ENCODE measurements at places on chromosomes 12 and 14.

GRCh38 chr12:102415515-102415914, 64.8 kb downstream of the IGF1 start:
- no peak for DNase-seq

DNA sequence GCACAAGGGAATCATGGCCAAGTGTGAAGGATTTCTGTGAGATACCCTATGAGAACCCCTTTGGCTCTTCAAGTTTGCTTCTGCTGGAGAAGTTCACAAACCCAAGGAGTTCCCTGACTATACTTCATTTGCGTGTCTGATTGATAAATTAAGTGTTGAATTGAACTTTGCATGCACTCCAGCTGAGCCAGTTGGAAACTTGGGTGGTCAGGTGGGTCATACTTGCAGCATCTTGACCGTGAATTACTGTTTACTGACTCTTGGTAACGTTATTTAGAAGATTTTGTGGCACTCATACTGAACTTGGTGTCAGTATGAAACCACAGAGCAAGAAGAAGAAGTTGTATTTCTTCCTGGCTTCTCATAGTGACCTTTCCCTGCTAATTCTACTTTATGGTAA, 77.5 kb downstream of the TGFB3 start:
- DNase-seq = no peak

DNA sequence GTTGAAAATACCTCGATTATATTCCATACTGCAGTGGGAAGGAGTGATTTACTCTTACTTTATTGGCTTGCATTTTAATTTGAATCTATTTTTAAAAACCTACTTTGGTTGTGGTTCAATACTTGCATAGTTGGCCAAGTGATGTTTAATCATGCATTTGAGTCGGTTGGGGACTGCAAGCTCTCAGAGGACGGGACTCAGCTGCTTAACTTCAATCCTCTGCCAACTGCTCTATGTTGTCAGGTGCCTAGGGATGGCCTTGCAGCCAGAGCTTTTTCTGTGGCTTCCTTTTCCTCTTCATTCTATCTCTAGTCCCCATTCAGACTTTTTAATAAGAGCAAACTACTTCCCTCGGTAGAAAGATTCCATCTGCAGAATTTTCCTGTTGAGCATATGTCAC, 53.4 kb upstream of the KRR1 start:
- DNase-seq = no peak

- no peak for DNase-seq
These were observed 50.1 kb downstream of the PHLDA1 start for GRCh38 chr12:75981247-75982168.

GRCh38 chr12:92035477-92035876, 110.2 kb downstream of the BTG1 start:
- no peak for DNase-seq

DNA sequence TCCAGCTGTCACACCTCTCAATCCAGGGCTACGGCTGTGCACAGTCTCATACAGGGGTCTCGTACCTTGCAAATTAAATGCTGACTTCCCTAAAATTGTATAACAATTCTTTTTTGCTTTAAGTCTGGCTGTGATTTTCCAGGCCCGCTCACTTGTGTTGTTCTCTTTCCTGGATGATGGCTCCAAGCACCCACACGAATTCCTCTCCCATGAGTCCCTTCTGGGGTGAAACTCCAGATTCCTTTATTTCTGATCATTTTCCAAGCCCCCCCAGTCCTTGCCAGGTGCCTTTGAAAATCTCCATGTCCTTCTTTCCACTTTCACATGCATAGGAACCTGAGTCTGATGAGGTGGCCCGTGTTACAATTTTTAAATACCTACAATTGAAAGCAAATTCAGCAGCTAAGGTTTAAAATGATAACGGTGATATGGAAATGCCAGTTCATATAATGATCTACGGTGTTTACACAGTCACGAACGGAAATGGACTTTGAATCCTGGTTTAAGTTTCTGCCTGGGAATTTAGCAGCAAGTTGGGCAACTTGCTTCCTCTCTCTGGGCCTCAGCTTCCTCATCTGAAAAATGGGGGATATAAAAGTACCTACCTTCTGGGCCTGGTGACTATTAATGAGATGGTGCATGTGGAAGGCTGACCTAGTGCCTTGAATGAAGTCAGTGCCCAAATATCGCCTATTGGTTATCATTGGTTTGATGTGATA, 85.5 kb downstream of the STAB2 start:
- DNase-seq = no peak

GRCh38 chr12:77001276-77001675, 64.1 kb downstream of the E2F7 start:
- no peak for DNase-seq

DNA sequence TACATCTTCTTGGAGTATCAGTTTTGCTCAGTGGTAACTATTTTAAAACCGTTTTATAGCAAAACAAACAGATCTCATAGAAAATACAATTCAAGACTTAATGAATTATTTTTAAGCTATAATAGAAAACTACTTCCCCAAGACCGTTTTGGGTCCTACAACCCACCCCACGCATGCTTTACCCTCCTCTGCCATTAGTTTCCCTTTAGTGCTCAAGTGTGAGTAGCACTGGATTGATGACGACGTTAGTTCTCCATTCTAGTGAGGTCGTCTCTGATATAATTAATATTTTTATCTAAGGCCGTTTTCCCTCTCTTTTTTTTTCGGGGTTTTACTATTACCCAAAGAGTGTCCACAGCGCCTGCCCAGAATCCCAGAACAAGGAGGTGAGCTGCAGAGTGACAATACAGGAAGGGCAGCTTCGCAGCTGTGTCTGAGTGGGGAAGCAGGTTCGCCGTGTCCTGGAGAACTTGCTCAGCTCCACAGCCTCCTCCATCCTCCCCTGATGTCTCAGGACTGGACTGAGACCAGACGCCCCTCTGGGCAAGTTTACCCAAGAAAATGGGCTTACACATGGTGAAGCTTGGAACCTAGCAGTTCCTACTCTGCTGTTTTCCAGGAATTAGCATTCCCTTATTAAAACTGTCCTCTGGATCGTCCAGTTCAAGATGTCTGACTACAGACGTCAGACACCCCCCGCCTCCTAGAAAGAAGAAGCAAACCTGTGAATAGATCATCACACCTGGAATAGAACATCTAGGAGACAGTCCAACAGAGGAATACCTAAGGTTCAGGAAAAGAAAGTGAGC, 31.9 kb upstream of the MON2 start:
- no peak for DNase-seq

DNA sequence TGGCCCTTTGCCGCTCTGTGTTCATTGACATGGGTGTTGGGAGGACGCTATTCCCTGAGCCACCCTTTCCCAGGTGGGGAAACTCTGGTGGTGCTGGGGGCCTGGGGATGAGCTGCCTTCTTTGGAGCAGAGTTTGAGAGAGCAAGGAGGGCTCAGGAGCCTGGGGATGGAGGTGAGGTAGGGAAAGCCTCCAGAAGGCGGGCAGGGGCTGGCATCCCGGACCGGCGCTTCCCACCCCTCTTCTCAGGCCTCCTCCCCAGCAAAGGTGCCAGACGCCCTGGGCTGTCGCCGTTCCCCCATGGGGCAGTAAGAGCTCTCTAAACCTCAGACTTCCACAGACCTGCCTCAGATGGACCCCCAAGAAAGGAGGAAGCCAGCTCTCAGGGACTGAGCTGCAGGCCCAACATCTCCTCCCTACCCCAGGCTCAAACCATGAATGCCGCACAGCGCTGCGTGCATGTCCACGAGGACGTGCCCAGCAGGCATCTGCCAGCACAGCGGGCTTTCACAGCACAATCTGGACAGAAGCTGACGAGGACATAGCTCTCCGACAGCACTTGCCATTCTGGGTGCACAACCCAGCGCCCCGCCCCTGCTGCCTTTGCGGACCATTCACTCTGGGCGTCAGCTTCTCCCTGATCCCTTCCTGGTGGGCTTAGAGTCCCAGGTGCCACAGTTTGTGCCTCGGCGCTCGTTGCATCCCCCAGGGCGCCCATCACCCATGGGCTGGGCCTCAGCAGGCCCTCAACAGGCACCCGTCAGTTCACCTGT, 14.9 kb upstream of the TTC7B start:
- DNase-seq = no peak

GRCh38 chr14:32183151-32184058, 18.4 kb upstream of the RNU6-7 start:
- DNase-seq = no peak

GRCh38 chr14:102056694-102057442, 30.0 kb downstream of the HSP90AA1 start:
- DNase-seq = no peak

- no peak for DNase-seq
These were observed 9.1 kb downstream of the LRRK2 start for GRCh38 chr12:40233741-40234367.

- no peak for DNase-seq
These were observed 30.7 kb downstream of the LRIG3 start for GRCh38 chr12:58889557-58889956.

GRCh38 chr14:99036611-99037293, 235.2 kb downstream of the BCL11B start:
- DNase-seq = no peak

GRCh38 chr12:77640356-77640755, 190.3 kb upstream of the NAV3 start:
- DNase-seq = no peak

GRCh38 chr14:33026850-33027430, 88.3 kb downstream of the NPAS3 start:
- peak; percentile 4 for DNase-seq

DNA sequence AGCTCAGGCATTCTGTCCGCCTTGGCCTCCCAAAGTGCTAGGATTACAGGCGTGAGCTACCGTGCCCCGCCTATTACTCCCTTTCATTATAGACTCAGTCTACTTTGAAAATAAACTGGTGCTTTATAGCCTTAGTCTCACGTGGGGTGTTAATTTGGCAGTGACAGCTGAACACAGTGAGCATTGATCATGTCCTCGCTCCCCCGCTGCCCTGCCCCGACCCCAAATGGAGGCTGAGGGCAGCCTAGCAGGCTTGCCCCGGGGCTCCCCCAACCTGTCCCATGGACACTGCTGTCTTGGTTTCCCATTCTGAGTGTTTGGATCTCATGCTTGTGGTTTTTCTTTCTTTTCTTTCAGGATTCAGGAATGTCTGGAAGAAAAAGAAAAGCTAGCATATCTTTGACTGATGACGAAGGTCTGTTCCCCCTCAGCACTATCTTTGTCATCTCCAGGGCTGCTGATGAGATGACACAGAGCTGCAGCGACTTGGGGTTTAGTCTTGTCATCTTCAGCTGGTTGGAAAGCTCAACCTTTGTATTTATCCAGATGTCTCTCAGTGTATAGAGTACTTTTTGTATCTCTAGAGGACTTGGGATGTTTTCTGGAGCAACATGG, 42.2 kb downstream of the EP400 start:
- DNase-seq = no peak

GRCh38 chr14:91350813-91351511, 66.7 kb downstream of the CCDC88C start:
- DNase-seq = no peak

GRCh38 chr12:25771041-25771440, 187.4 kb upstream of the RASSF8 start:
- DNase-seq = no peak

- DNase-seq = no peak
These were observed 14.6 kb upstream of the CACNB3 start for GRCh38 chr12:48803675-48804074.

Data from fibroblast of pulmonary artery (primary cell).